ENCODE measurements at places on chromosomes 3 and 15. TPM values are rescaled to one million over a fixed set of nuclear protein-coding genes. Genes with fewer than 3 reads are reported as not detected.
A peak's percentile ranks its signal among the peaks of the same experiment; 100 is the strongest.

GRCh38 chr3:119497820-119498185 is 544 bp upstream of the TIMMDC1 start:
- H3K4me1 ChIP-seq: no peaks in the 10 kb centered on the region
- no peaks in the 10 kb centered on the region for H3K27me3 ChIP-seq

DNA sequence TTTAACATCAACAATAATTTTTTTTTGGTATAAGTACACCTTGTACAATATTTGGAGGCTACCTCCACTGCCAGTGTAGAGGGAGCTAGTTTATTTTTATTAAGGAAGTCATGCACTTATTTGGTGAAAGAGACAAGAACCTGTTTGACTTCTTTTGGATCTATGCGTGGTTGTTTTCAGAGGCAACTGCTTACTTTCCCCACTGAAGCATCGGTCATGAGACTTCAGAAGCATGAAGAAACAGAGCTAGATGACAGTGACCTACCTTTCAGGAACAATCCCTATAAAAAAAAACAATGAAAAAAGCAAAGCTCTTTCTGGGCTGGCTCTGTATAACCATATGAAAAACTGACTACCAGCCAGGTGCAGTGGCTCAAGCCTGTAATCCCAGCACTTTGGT is 20.0 kb upstream of the ZNF148 start:
- no peaks in the 10 kb centered on the region for H3K27me3 ChIP-seq
- no peak for DNase-seq
- no peak overlapping the region for H3K4me3 ChIP-seq
- no peaks in the 10 kb centered on the region for H3K36me3 ChIP-seq

DNA sequence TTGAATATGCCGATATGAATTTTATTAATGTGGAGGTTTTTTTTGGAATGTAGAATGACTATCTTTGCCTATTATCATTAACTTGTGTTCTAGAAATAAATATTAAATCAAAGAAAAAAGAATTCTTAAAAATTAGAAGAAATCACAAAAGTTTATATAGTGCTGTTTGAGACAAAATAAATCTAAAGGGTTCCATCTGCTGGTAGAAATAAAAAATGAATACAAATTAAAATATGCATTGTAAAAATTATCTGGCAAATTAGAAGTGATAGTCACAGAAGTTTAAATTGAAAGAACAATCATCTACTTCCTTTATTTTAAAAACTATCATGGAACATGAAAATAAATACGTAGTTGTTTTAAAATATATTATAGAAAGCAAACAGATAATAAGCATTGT is 22.7 kb upstream of the ZBTB20 start:
- H3K4me1 ChIP-seq: no peaks in the 10 kb centered on the region
- H3K36me3 ChIP-seq: no peaks in the 10 kb centered on the region
- no peak overlapping the region for H3K4me3 ChIP-seq
- no peaks in the 10 kb centered on the region for H3K27me3 ChIP-seq
- DNase-seq: no peak

- no peaks in the 10 kb centered on the region for H3K36me3 ChIP-seq
- no peak overlapping the region for H3K27ac ChIP-seq
- H3K4me3 ChIP-seq: no peak overlapping the region
- H3K27me3 ChIP-seq: no peaks in the 10 kb centered on the region
- DNase-seq: no peak
Measured at GRCh38 chr3:69320871-69321271, 65.0 kb downstream of the FRMD4B start.

DNA sequence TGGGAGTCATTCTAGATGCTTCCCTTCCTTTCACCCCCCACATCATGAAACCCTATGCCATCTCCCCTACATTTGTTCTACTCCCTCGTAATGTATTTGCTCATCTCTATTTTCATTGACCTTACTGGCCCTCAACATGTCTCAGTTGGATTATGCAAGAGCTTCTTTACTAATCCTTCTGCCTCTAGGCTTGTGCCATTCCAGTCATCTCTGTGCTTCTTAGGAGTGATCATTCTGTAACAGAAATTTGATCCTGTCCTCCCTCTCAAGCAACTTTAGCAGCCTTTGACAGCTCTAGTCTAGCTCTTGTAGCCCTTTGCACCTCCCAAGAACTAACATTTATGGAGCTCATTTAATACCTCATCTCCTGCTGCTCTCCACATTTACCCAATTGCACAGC is 64.7 kb downstream of the ISL2 start:
- no peak overlapping the region for H3K4me3 ChIP-seq
- DNase-seq: no peak
- no peaks in the 10 kb centered on the region for H3K36me3 ChIP-seq
- no peak overlapping the region for H3K27ac ChIP-seq
- H3K4me1 ChIP-seq: no peaks in the 10 kb centered on the region

GRCh38 chr3:192817053-192817452 is 89.7 kb upstream of the FGF12 start:
- no peak for DNase-seq
- no peaks in the 10 kb centered on the region for H3K36me3 ChIP-seq
- no peak overlapping the region for H3K27ac ChIP-seq
- no peaks in the 10 kb centered on the region for H3K4me1 ChIP-seq

DNA sequence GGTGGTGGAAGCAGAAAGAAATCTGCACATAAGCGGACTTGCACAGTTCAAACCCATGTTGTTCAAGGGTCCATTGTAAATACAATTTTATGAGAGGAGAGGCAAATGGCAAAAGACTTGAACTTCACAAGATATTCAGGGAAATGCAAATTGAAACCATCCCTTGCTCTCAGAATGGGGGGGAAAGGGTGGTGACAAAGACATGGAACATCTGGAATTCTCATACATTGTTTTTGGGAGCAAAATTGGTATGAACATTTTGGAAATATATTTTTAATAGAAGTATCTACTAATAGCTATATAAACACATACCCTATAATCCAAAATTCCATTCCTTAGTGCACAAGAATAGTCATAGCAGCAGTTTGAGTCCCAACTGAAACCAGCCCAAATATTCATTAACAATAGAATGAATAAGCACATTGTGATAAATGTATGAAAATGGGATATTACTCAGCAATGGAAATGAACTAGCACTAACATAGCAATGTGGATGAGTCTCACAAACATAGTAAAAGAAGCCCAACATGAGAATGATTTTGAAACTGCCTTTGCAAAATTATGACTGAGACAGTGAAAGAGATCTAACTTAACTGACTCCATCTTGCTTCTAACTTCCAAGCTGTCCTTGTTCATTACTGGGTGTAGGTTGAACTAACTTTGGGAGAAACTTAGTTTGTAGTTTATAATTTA is 77.2 kb downstream of the CD200R1L start:
- no peak overlapping the region for H3K4me3 ChIP-seq
- DNase-seq: no peak
- H3K27me3 ChIP-seq: no peaks in the 10 kb centered on the region
- no peaks in the 10 kb centered on the region for H3K36me3 ChIP-seq
- H3K4me1 ChIP-seq: no peaks in the 10 kb centered on the region

- H3K36me3 ChIP-seq: no peaks in the 10 kb centered on the region
- peaks cover 3% of the 10 kb centered on the region for H3K4me1 ChIP-seq
Measured at GRCh38 chr15:51576911-51577500, 45.6 kb downstream of the DMXL2 start.

GRCh38 chr3:128504963-128505730 is 12.1 kb upstream of the GATA2 start:
- DNase-seq: no peak
- H3K4me1 ChIP-seq: no peaks in the 10 kb centered on the region
- H3K27me3 ChIP-seq: no peaks in the 10 kb centered on the region

GRCh38 chr3:38755130-38755529 is 60.9 kb downstream of the SCN10A start:
- H3K36me3 ChIP-seq: no peaks in the 10 kb centered on the region
- no peak for DNase-seq
- H3K27ac ChIP-seq: no peak overlapping the region
- no peak overlapping the region for H3K4me3 ChIP-seq
- H3K4me1 ChIP-seq: no peaks in the 10 kb centered on the region

DNA sequence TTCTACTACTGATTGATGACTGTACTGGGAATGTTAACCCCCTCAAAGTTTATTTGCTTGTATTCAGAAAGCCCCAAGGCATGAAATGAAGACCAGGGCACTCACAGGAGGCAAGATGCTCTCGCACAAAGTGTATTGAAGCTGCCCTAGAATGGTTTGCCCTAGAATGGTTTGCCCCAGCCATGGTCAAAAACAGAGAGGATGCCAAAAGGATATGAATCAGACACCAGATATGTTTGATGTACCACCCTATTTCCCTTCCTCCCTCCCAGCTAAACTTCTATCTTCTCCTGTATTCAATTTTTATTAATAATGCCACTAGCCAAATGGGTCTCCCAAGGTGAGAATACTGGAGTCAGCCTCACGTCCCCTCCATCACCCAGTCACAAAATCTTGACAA is 101.3 kb downstream of the TMCO5A start:
- H3K27ac ChIP-seq: no peak overlapping the region
- no peak for DNase-seq

DNA sequence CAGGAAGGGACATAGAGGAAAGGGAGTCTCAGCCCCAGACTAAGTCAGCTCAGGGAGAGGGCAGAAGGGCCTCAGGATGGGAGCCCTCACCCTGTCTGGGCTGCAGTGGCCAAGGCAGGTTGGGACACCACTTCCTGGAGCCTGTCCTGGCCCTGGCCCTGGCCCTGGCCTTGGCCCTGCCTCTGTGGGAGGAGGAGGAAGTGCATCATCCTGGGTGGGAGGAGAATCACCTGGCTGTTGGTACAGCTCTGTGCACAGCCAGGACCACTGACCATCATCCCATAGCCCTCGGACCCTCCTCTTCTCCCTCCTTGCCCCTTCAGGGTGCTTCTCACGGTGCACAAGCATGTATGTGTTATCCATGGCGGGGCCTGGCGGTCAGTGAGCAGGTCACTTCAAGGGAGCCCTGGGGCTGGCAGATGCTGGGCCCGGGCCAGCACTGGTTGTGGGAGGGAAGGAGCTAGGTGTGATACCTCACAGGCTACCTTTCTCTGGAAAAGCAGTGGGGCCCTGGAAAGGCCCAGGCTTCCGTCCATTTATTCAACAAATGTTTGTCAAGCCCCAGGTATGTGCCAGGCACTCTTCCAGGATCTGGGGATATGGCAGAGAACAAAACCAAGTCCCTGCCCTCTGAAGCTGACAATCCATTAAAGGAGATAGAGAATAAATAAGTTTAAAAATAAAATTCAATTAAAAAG is 8.2 kb upstream of the APEH start:
- peaks cover 5% of the 10 kb centered on the region for H3K4me1 ChIP-seq
- H3K27me3 ChIP-seq: no peaks in the 10 kb centered on the region
- peak overlapping the region; percentile 57 for H3K27ac ChIP-seq
- DNase-seq: peak; percentile 48
- H3K4me3 ChIP-seq: no peak overlapping the region
- H3K36me3 ChIP-seq: no peaks in the 10 kb centered on the region

GRCh38 chr3:138455801-138456716 is 21.6 kb downstream of the ESYT3 start:
- no peak overlapping the region for H3K27ac ChIP-seq
- DNase-seq: peak; percentile 28
- H3K27me3 ChIP-seq: no peaks in the 10 kb centered on the region
- no peaks in the 10 kb centered on the region for H3K36me3 ChIP-seq

GRCh38 chr3:58013973-58014649 is 5.9 kb downstream of the FLNB start:
- no peaks in the 10 kb centered on the region for H3K36me3 ChIP-seq
- H3K4me3 ChIP-seq: no peak overlapping the region
- peaks cover 46% of the 10 kb centered on the region for H3K4me1 ChIP-seq
- H3K27ac ChIP-seq: peak overlapping the region; percentile 81

GRCh38 chr3:43870120-43870519 is 179.4 kb downstream of the ABHD5 start:
- no peaks in the 10 kb centered on the region for H3K27me3 ChIP-seq
- no peaks in the 10 kb centered on the region for H3K4me1 ChIP-seq
- H3K4me3 ChIP-seq: no peak overlapping the region
- no peaks in the 10 kb centered on the region for H3K36me3 ChIP-seq

- H3K36me3 ChIP-seq: no peaks in the 10 kb centered on the region
- H3K4me3 ChIP-seq: no peak overlapping the region
- no peaks in the 10 kb centered on the region for H3K27me3 ChIP-seq
- DNase-seq: no peak
Measured at GRCh38 chr3:170259907-170260306, 37.7 kb downstream of the PRKCI start.

GRCh38 chr15:40451527-40452158 is 10.9 kb downstream of the BAHD1 start:
- no peaks in the 10 kb centered on the region for H3K36me3 ChIP-seq
- no peaks in the 10 kb centered on the region for H3K27me3 ChIP-seq
- DNase-seq: no peak
- H3K4me3 ChIP-seq: no peak overlapping the region
- no peaks in the 10 kb centered on the region for H3K4me1 ChIP-seq

DNA sequence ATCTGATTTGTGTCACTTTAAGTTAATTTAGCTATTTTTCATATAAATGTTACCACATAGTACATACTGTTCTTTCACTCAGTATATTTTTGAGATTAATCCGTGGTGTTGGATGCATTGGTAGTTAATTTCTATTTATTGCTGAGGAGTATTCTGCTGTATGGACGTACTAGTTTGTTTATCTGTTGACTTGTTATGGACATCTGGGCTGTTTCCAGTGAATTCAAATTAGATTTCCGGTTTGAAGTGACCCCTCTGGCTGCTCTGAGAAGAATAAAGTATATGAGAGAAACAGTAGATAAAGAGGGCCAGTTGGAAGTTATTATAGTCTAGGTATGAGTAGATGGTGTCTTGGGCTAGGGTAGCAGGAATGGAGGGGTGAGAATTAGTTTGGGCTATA is 15.6 kb downstream of the KAT2B start:
- peaks cover 21% of the 10 kb centered on the region for H3K4me1 ChIP-seq
- no peaks in the 10 kb centered on the region for H3K27me3 ChIP-seq
- DNase-seq: no peak
- peak overlapping the region; percentile 72 for H3K27ac ChIP-seq
- no peaks in the 10 kb centered on the region for H3K36me3 ChIP-seq
- H3K4me3 ChIP-seq: no peak overlapping the region

- no peak overlapping the region for H3K4me3 ChIP-seq
- H3K27me3 ChIP-seq: no peaks in the 10 kb centered on the region
- no peak for DNase-seq
- no peaks in the 10 kb centered on the region for H3K36me3 ChIP-seq
- no peak overlapping the region for H3K27ac ChIP-seq
- no peaks in the 10 kb centered on the region for H3K4me1 ChIP-seq
Measured at GRCh38 chr3:161672478-161672877, 175.9 kb downstream of the OTOL1 start.

The KBTBD13 gene
- 0.33 TPM for total RNA-seq

The MYD88 gene
- total RNA-seq: 33.4 TPM

The KY gene
- 0.33 TPM for total RNA-seq

The CACNA1D gene
- total RNA-seq: 32.1 TPM

The ATP10A gene
- total RNA-seq: 17.4 TPM

The AP3S2 gene
- total RNA-seq: 37.4 TPM

All from breast epithelium (tissue), 4 donors.